ENCODE measurements at places on chromosomes 5 and 9.

DNA sequence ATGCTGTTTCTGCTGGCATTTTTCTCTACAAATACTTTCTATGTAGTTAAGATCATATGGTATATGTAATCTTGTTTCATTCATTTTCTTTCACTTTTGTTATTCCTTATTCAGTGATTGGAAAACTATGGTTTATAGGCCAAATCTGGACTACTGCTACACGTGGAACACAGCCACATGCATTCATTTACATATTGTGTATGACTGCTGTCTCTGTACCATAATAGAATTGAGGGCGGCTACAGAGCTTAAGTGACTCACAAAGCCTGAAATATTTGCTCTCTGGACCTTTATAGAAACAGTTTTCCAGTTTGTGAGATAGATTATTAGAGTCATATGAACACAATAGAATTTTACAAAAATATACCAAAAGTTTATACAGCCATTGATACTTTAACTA lies 133.6 kb upstream of the CDKN2B start:
- no peak for DNase-seq

GRCh38 chr5:127562252-127562651 lies 44.8 kb downstream of the PRRC1 start:
- no peak for DNase-seq

- DNase-seq = no peak
Observed at GRCh38 chr9:23538461-23539003, 287.5 kb downstream of the ELAVL2 start.

- no peak for DNase-seq
Observed at GRCh38 chr5:118253225-118254061, 734.9 kb downstream of the DTWD2 start.

DNA sequence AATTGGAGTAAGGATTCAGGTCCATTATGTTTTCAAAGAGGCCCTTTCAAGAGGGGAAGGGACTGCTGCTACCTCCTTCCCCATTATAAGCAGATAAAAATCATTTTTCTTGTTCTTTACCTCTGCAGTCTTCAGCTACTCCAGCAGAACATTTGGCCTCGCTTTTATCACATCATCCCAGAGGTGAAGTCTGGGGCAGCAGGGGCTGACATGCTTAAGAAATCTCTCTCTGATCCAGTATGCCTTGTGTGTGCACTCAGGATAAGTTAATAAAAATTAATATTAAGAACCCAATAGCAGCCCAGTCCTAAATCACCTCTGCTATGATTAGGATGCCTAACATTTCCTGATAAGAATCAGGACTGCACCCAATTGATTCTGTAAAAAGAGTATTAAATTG lies 306.9 kb upstream of the NREP start:
- no peak for DNase-seq

Data from stimulated activated CD4-positive, alpha-beta T cell treated with anti-CD3 and anti-CD28 coated beads, Interleukin-1b, Interleukin-23, amount 100 ng/mL, for 1 hour (primary cell).